ENCODE measurements at places on chromosomes 2 and 18.

GRCh38 chr2:71456617-71457016 is 3.3 kb downstream of the DYSF start:
- DNase-seq, result no peak

- DNase-seq, result no peak
Observed at GRCh38 chr2:163198972-163199371, 360.4 kb upstream of the KCNH7 start.

- no peak for DNase-seq
Observed at GRCh38 chr2:239818086-239818485, 207.1 kb downstream of the NDUFA10 start.

DNA sequence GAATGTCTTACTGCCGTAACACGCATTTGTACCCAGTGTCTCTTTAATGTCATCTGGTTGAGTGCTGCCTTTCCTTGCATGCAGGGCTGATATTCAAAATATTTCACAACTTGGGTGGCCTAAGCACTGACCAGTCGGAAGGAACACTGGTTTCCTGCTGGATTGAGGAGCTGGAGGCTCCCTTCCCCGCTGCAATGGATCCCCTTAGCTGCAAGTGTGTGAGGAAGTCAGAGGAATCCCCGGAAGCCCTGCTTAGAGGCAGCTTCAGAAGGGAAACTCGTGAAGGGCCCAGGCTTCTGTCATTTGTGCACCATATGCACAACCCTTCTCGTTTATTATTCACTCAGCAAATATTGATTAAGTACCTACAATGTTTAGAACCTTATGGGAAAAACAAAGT is 33.2 kb upstream of the SP3 start:
- no peak for DNase-seq

GRCh38 chr2:439556-440402 is 151.9 kb upstream of the ALKAL2 start:
- no peak for DNase-seq

GRCh38 chr18:75154997-75155396 is 53.9 kb downstream of the PTGR3 start:
- no peak for DNase-seq

DNA sequence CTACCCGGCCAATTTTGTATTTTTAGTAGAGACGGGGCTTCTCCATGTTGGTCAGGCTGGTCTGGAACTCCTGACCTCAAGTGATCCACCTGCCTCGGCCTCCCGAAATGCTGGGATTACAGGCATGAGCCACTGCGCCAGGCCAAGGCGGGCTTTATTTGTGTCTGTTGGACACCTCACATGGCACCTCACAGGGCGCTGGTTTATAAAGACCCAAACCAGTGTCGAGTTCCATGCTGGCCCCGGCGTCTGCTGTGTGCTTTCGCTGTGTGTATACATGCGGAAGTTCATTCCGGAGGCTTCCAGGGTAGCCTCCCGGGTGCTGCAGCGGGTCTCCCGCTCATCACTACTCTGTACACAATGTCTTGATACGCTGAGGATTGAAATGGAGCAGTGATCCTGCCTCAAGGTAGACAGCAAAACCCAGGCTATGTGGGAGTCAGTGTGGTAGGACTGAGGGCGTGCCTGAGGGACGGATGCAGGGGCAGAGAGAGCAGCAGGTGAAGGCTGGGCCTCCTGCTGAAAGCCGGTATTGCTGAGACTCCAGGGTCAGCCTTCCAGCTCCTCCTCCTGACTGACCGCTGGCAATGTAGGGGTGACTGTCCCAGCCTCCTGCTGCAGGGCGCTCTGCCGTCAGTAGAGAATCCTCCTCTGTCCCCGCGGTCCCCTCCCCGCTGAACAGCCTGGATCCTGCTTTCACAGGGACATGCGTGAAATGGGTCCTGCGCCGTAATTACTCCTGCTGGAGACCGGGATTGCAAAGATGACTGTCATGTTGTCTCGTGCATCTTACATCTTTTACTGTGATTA is 22.7 kb downstream of the LDLRAD4 start:
- DNase-seq, result no peak
